ENCODE measurements at places on chromosomes 1 and 21. TPM values are rescaled to one million over a fixed set of nuclear protein-coding genes. Genes with fewer than 3 reads are reported as not detected.

KCNT2 gene
- not detected for total RNA-seq

OR2T33 gene
- total RNA-seq = not detected

PODN gene
- total RNA-seq = not detected

PDE9A gene
- 1.7 TPM for total RNA-seq

TTLL7 gene
- 17.2 TPM for total RNA-seq

TMEM54 gene
- total RNA-seq = 33.4 TPM

LCE6A gene
- not detected for total RNA-seq

AMY1B gene
- total RNA-seq = not detected

LMX1A gene
- total RNA-seq = not detected

RORC gene
- not detected for total RNA-seq

VHLL gene
- total RNA-seq = not detected

XCL1 gene
- not detected for total RNA-seq

BTG2 gene
- total RNA-seq = 3.3 TPM

CR1L gene
- under 0.01 TPM for total RNA-seq

SPRR4 gene
- not detected for total RNA-seq

SMG7 gene
- total RNA-seq = 36.2 TPM

SPRR2F gene
- not detected for total RNA-seq

VAV3 gene
- total RNA-seq = 1.0 TPM

SPRR2G gene
- total RNA-seq = not detected

KISS1 gene
- total RNA-seq = not detected

PROK1 gene
- total RNA-seq = not detected

MIS18A gene
- total RNA-seq = 8.4 TPM

GNG4 gene
- total RNA-seq = not detected

HEYL gene
- total RNA-seq = not detected

MIXL1 gene
- not detected for total RNA-seq

PTPRF gene
- 3.7 TPM for total RNA-seq

S100A10 gene
- 83.8 TPM for total RNA-seq

ANGPTL1 gene
- under 0.01 TPM for total RNA-seq

All from melanocyte of skin (primary cell).